ENCODE measurements at places on chromosomes 6 and 20.

- no peak for DNase-seq
These were observed 29.1 kb upstream of the RIMS4 start for GRCh38 chr20:44839481-44839880.

DNA sequence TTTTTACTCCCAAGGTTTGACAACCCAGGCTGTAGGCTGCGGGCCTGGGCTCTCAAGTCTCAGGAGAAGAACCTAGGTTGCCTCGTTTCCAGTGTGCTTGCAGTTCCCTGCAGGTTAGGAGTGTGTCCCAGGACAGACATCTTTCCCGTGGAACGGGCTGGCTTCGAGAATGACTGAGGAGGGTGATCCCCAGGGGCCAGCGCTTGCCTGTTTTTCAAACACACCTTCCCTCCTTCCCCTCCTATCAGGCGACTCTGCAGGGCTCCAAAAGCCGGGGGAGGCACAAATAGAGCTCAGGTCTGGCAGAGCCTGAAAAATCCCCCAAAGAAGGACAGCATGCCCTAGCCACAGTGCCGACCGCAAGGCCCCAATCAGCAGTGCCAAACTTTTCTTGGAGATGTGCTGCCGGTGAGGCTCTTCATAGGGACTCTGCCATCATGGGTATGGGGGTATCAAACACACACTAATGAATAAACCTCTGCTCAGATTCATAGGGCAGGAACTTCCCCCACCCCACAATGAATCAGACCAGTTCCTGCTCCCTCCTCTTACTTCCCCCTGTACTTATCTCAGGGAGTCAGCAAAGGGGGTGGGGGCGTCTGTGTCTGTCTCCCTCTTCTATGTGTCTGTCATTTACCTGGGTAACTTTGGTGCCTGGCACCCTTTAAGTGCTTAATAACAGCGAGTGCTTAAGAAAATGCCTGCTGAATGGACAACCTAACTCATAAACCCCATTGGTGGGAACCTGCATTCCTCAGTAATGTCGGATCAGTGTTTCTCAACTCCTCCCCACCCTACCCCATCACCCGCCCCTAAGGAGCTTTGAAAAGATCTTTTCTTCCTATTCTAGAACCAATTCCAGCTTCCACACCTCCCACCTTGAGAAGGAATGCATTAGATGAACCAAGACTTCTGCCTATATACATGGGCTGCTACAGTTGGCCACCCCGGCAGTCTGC is 1.6 kb downstream of the KCNG1 start:
- no peak for DNase-seq

DNA sequence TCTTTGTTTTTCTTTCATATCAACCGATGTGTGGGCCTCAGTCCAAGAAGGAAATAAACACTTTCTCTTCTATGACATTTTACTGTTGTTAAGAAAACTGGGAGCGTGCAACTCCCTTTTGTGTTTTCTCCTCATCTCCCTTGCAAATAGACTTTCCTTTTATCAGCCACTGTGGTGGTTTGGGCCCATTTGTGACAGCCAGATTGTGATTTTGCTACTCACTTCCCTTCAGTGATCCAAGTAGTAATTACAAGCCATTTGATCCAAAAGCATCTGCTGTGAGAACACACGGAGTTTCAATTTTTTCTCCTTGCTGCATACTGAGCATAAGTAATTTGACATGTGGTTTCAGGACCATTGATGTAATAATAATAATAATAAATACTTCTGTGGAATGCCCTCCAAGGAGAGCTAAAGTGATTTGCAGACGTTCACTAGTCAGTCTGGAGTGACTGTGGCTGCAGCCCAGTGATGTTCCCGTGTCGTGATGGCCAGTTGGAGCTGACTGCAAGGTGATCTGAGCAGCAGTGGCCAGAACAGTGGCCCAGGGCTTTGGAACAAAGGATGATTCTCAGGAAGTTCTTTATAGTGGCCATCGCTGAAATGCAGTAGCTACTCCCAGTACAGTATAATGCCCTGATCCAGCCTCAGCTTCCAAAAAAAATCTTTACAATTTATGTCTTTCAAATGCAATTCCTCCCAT is 91.9 kb upstream of the CLDN20 start:
- no peak for DNase-seq

GRCh38 chr6:139308936-139309603 is 17.3 kb upstream of the TXLNB start:
- DNase-seq, result no peak

- no peak for DNase-seq
These were observed 382.7 kb downstream of the THBS2 start for GRCh38 chr6:168870982-168871381.

DNA sequence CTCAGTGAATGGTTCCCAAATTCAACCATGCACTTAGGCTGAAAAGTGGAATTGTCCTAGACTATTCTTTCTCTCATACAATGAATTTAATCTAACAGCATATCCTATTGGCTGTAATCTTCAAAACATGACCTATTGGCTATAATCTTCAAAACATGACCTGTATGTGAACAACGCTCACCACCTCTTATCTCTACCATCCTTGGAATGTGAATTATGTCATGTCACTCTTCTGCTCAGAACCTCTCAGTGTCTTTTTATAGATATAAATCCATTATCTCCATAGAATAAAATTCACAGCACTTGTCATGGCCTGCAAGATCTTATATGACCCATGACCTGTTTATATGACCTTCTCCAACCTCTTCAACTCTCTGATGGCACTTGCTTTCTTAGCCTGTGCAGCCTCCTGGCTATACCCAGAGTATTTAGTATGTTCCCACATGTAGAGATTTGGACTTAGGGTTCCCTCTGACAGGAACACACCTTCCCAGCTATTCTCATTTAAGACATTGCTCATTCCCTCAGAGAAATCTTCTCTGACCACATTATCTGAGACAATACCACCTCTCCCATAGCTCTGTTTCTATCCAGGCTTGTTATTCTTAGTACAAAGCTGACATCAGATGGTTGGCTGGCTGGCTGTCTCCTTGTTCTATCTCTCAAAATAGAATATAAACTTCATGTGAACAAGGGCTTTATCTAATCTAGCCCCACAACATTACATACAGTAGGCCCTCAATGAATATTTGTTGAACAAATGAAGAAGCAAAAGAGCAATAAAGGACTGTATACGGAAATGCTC is 275.0 kb upstream of the PREP start:
- no peak for DNase-seq

DNA sequence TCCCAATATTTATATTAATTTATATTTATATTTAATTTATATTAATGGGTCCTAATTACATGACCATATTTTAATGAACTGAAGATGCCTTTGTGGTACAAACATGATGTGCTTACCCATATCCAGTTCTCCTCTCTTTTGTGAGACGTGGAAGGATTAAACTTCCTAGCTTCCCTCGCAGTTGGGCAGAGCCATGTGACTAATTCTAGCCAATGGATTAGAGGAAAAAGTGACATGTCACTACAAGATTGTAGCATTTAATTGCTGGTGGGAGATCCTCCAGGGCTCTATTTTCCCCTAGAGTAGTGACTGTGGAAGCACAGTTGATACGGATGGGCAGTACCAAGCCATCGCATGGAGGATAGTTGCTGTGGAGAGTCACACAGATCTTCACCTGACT is 4.8 kb upstream of the SOBP start:
- no peak for DNase-seq

GRCh38 chr6:44608175-44608574 is 220.7 kb downstream of the CDC5L start:
- no peak for DNase-seq

DNA sequence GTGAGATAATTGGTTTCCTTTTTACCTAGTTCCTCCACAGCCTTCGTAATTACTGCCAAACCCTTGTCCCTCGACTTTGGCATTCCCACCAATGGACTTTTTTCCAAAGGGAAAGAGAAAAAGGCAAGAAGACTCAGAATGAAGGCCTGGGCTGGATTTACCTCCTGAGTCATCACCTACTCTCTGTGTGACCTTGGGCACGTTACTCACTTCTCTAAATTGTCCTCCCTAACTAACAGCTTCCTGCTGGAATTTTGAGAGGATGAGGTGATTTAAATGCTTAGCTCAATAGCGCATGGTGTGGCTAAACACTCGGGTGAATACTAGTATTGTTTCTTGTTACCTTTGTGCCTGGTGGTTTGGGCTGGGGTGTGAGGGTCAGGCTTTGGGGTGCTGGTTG is 146.6 kb downstream of the DHX35 start:
- no peak for DNase-seq

DNA sequence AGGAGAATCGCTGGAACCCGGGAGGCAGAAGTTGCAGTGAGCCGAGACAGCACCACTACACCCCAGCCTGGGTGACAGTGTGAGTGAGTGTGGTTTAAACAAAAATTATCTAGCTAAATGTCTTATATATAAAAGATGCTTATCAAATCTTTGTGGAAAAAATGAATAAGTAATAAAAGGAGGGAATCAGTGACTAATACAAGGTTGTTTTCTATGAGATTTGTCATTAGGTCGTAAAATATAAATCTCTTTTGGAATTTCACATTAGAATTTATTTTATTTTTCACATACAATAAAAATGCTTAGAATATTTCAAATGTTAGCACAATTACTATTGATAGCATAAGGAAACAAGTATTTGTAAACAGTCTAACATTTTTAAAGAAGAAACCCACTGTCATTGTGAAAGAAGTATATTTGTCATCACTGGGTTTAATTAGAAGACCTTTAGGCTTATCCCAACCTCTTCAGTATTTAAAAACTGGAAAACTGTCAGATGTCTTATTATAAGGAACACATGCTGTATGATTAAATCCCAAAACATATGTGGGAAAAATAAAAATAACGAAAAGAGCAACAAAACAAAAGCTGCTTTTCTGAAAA is 47.1 kb downstream of the ASCC3 start:
- no peak for DNase-seq

GRCh38 chr6:27651371-27651732 is 178.4 kb upstream of the ZNF184 start:
- no peak for DNase-seq

GRCh38 chr20:58630063-58630462 is 21.0 kb upstream of the STX16 start:
- no peak for DNase-seq

DNA sequence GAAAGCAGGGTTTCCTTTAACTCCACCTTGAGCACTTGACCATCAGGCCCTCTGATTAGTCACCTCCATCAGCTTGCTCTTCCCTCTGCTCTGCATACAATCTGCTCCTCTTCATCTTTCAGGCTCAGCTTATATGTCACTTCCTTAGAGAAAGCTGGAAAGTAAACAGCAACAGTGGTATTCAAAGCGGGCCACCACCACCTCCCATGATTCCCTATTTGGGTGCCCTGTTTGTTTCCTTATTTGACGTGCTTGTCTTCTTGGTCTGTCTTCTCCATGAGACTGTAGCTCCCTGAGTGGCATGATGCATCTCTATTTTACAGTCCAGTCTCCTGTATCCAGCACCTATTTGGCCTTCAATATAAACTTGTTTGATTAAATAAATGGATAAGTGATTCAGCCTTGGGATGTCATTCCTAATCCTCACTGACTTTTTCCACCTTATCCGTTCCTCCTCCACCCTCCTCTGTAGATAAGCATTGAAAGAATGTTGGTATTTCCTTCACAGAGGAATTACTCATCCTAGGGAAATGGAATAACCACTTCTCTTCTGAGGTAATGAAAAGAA is 102.8 kb upstream of the SGK1 start:
- no peak for DNase-seq
